Activated T-cell treated with anti-CD3 and anti-CD28 coated beads, Interleukin-2, amount 50 U/mL, for 24 hours (primary cell): ENCODE measurements at places on chromosomes 1 and 21.

DNA sequence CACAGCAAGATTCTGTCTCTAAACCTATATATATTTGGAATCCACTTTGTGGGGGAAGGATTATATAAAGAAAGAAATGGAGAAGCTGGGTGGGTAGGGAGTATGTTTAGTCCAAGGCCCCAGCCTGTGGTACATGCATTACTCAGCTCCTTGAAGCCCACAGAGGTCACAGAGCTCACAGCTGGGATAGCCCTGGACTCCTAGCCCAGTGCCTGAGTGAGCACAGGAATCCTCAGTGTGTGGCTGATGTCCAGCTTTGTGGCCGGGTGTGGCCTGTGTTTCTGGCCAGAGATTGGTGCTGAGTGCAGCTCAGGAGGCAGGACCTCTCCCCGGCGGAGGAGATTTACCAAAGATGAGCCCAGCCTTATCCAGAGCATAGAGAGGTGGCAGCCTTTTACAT lies 7.6 kb downstream of the CAPN9 start:
- no peak for DNase-seq

GRCh38 chr1:164723296-164723798 lies 164.4 kb downstream of the PBX1 start:
- DNase-seq, result no peak

- no peak for DNase-seq
Observed at GRCh38 chr21:37862536-37862935, 53.7 kb downstream of the KCNJ6 start.

GRCh38 chr1:86357796-86358195 lies 38.3 kb downstream of the ODF2L start:
- DNase-seq, result no peak

DNA sequence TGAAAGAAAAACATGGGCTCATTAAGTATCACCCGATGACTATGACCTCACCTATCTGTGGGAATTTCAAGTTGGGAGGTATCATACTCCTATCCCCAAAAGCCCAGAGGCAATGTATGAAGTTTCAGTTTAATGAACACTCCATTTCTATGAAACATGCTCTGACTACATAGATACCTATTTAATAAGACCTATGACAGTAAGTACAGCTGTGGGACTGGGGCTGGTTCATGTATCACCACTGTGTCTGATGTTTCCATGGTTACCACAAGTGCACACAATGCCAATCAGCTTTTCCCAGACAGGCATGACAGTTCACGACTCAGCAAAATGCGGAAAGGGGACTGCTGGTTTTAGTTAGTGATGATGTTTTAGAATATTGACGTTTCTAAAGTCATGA lies 167.7 kb downstream of the SIPA1L2 start:
- no peak for DNase-seq
